NCI-H510A treated with DMSO at 0.1 percent for 48 hours (cell line): ENCODE measurements at places on chromosomes 12 and 14.
A peak's percentile ranks its signal among the peaks of the same experiment; 100 is the strongest.

DNA sequence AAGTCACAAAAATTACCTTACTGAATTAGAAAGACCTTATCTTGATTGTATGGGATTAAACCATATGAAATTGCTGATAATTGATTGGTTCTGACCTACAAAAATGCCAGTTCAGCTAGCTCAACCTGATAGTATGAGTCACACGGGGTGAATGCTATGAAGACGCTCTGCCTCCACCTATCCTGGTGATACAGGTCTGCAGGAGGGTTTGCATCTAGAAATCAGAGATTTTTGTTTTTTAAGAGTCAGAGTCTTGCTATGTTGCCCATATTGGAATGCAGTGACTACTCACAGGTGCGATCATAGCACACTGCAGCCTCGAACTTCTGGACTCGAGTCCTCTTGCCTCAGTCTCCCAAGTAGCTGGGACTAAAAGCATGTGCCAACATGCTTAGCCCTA is 120.4 kb downstream of the HMGA2 start:
- DNase-seq: no peak

DNA sequence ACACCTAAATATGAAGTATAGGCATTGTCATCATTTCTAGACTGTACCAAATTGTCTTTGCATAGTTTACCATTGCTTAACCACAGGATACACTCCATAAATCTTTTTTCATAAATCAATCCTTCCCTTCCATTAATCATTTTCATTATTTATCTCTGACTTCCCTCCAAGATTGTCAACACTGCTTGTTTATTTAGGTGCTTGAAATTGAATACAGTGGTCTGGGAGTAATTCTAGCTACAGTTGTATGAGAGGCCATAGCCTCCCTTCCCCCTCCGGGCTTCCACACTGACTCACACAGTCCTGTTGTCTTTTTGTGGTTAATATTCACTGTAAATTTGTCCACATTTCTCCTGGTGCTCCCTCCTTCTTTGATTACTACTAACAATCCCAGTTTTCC is 114.2 kb upstream of the ARID2 start:
- DNase-seq: peak; percentile 68

GRCh38 chr12:28998662-28999120 is 150.4 kb upstream of the FAR2 start:
- no peak for DNase-seq

GRCh38 chr12:109981311-109981710 is 14.9 kb downstream of the GIT2 start:
- no peak for DNase-seq

GRCh38 chr12:51507178-51507577 is 82.5 kb downstream of the SLC4A8 start:
- no peak for DNase-seq

DNA sequence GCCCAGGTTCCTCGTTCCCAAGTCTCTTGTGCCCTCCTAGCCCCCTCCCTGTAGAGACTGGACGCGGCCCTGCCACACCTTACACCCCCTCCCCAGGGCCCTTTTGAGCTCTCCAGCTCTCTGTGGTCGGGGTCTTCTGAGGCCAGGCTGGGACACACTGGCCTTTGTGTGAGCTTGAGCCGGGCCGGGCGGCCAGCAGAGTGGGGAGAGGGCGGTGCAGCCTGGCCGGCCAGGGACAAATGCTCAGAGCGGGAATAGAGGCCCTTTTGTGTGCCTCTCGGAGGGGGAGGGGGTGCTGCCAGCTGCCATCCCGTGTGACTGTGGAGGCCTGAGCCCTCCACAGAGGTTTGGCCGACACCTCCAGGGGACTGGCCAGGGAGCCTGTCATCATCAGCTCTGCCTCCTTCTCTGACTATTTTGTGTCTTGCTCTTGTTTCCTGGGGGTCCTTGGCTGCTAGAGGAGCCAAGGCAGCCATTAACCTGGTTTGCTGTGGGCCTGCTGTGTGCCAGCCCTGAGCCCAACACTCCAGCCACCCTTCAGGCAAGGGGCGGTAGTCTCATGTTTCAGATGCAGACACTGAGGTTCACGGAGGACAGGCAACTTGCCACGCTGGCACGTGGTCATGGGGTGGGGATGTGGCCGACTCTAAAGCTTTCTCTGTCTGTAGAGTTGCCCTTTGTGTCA is 13.6 kb downstream of the FAM222A start:
- no peak for DNase-seq

DNA sequence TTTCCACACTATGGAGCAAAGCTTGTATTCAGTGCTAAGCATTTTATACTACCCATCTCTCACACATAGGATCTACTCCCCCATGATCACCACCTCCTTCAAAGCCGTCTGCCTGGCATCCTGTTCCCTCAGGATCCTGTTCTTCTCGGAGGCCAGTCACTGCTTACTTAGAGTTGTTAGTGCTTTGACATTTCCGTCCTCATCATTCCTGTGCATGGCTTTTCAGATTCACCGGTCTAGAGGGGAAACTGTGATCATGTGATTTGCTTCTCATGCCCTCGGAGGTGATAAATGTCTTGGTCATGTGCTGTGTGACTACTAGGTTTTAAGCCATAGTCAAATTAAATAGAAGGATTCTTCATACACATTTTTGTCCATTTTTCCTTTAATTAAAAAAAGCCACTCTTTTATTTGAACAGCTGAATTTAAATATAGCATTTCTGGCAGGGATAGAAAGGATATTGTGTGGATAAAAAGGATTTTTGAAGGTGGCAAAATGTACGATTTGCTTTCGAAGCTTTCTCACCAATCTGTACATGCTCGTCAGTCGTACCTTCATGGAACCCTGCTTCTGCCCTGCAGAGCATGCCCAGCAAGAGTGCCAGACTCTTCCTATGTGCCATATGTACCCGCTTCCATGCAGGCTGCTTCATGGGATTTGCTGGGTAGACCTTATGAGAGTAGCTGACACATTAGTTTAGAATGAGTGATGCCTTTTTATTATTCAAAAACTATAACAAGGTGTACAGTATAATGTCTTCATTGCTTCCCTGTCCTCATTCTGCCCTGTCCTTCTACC is 53.3 kb downstream of the BMAL2 start:
- DNase-seq: no peak

DNA sequence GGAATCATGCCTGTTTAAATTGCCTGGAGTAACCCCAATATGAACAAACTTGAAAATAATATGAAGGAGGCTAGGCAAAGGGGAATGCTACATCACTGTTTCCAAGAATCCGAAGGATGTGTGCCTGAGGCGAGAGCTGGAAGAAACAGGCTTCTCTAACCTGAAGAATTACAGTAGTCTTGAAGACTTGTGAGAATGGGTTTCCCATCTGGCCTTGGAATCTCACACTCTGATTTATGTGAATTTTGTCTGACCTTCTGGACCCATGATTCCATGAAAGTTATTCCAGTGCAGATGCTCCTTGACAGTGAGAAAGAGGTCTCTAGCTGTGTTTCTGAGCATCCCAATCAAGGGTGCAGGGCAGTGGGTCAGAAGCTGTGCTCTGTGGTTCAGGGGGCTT is 122.1 kb upstream of the PARP11 start:
- no peak for DNase-seq

GRCh38 chr12:4271717-4272423 is 1.7 kb upstream of the CCND2 start:
- DNase-seq: no peak

GRCh38 chr12:6241495-6241894 is 41.3 kb downstream of the CD9 start:
- DNase-seq: no peak

DNA sequence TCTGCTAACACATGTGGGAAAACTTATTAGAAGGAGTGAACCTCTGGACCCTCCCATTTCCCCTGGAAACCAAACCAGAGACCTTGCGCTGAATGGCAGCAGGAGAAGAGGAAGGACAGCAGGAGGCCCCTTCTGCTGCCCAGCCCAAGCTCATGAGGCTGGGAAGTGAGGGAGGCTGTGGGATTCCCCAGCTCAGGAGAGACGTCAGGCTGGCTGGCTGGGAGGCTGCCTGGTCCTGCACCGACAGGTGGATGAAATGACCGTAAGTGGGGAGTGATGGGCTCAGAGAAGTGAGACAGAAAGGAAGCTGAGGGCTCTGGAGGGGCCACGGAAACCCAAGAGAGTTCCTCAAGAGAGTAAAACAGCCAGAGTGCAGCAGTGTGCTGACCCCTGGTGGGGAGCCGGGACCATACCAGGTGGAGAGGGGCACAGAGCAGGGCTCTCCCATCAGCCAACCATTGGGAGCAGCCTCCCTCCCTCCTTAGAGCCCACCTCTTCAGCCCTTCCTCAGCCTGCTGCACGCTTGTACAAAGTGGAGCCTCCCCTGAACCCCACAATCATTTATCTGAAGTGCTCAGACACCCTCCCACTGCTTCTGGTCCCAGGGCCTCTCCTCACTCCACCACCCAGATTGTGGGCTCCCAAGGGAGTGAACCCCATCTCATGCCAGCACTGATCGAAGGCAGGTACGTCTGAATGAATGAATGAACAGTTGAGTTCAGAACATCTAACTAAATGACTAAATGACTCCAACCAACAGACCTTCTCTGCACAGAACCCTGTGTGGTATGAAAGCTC is 14.0 kb downstream of the TAMALIN start:
- DNase-seq: peak; percentile 26

DNA sequence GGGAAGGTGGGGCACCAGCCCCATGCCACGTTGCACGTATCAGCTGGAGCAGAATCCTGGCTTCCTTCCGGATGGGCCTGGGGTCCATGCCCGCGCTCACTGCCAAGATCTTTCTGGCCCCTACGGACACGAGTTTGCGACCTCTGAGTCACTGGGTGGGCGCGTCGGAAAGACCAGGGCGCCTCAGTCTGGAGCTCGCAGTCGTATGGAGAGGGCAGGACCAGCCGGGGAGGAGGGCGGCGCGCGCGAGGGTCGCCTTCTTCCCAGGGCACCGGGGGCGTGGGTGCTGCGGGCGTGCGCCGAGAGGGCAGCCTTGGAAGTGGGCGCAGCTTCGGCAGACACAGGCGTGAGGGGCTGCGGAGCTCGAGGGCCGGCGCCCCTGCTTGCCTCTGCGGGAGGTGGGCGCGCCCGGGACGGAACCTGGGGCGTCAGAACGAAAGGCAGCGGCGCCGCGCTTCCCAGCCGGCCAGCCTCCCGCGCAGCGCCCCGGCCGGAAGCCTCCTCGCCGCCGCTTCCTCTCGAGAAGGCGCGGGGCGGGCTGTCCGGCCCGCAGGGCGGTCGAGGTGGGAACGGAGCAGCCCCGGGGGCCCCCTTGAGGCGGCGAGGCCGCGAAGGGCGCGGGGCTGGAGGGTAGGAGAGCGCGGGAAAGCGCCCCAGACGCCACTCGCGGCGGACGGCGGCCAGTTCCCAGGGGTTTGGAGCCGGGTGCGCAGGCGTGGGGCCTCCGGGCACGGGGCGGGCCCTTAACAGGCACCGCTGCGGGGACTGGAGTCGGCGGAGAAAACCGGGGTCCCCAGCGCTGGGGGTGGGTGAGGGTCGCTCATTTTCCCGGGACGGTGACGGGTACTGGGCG is at the start of gene ARL6IP4:
TSS of gene ARL6IP4 (plus strand) at position 499 of the 853 bp plus-strand sequence. CDS start 459 bp downstream, outside the sequence.
- DNase-seq: peak; percentile 59

- no peak for DNase-seq
These were observed 15.3 kb downstream of the EP400 start for GRCh38 chr12:131965073-131965472.

DNA sequence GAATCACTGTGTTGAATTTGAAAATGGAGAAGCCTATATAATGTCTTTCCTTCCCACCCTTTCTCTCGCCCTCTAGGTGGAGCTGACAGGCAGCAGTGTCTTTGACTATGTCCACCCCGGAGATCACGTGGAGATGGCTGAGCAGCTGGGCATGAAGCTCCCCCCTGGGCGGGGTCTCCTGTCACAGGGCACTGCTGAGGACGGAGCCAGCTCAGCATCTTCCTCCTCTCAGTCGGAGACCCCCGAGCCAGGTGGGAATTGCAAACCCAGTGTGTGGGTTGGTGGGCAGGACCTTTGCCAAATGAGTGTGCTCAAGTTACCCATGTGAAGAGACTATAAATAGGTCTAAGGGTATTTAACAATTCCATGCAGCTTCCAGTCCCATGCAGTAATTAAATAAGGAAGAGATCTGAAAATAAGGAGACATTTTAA is 274.7 kb downstream of the EGLN3 start:
- DNase-seq: no peak

DNA sequence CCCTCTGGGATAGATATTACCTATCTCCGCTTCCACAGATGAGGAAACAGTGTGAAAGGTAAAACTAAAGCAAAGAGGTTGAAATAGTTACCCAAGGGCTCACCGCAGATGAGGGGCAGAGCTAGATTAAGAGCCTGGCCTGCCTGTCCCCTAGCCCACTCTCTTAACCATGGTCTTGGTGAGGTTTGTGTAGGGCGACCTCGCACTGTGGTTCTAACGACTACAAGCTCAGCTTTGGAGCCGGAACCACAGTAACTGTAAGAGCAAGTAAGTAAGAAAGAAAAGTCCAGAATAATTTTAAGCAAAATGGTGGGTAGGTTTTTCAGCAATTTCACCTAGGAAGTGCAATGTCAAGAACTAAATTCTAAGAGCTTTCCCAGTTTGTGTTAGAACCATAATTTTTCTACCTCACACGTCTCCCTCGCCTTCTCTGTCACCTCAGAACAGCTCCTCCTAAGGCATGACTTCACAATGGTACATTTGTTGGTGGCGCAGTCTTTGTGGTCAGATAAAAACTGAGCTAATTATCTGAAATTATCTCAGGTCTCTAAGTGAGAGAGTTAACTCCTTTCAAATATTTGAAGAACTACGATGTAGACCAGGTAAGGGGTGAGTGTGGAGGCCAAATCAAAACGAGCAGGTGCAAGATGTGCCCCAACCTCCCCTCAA is 64.8 kb downstream of the DAD1 start:
- no peak for DNase-seq

DNA sequence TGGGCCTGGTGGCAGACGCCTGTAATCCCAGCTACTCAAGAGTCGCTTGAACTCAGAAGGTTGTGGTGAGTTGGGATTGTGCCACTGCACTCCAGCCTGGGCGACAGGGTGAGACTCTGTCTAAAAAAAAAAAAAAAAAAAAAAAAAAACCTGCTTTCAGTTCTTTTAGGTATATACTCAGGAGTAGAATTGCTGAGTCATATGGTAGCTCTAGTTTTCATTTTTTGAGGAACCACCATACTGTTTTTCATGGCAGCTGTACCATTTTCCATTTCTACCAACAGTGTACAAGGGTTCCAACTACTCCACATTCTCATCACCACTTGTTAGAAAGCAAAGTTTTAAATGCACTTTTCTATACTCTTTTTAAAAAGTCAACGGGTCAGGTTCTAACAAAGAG is 119.8 kb downstream of the DPF3 start:
- no peak for DNase-seq

GRCh38 chr12:100672075-100672592 is 98.7 kb downstream of the GAS2L3 start:
- DNase-seq: no peak

- no peak for DNase-seq
These were observed 14.4 kb upstream of the OR6S1 start for GRCh38 chr14:20655851-20656250.

- no peak for DNase-seq
These were observed 5.7 kb downstream of the GNG2 start for GRCh38 chr14:51865953-51866747.

DNA sequence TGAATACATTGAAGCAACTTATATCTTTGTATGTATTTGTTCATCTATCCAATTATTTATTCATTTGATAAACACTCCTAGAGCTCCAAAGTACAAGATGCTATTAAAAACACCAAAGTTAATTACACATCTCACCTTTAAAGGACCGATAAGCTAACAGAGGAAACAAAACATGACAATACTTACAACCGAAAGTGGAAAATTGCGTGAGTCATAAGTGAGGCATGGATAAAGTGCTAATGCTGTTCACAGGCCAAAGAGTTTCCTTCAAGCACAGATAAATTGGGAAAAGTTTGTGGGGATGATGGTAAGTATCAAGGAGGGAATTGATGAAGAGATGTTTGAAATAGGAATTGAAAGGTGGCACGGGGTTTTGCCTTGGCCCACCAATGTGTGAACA is 172.8 kb upstream of the KITLG start:
- DNase-seq: no peak
